ENCODE measurements at places on chromosomes 4 and X. TPM values are rescaled to one million over a fixed set of nuclear protein-coding genes. Genes with fewer than 3 reads are reported as not detected.

- DNase-seq, result no peak
These were observed 18.7 kb upstream of the CDKL5 start for GRCh38 chrX:18406531-18407266.

DNA sequence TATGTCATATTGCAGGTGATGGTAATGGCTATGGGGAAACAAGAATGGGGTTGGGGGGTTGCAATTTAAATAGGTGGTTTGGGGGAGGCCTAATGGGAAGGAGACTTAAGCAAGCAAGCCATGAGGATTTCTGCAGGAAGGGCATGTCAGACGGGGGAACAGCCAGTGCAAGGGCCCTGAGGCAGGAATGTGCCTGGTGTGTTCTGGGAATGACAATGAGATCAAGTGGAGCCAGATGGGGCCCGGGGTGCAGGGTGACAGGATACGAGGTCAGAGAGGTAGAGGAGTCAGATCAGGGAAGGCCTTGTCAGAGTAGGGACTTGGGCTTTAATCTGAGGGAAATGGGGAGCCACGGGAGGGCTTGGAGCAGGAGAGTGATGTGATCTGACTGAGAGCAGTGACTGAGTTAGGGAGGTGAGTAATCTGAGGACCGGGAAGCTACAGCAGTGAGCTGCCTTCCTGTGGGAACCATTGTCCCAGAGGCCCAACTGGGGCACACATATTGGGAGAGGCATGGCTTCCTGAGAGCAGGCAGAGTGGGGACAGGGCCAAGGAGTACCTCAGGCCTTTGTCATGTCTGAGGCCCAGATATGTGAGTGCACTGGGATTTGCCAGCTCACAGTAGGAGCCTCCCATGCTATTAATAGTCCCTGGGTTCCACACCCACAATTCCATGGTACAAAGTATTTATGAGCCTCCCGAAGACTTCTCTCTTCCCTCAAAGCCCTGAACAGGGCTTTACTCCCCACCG, 139.8 kb downstream of the BCOR start:
- DNase-seq, result no peak

Gene SEC31A
- total RNA-seq, result 297 TPM

Gene SCRG1
- total RNA-seq, result 45.2 TPM

All from aorta (tissue), 5 donors.